Activated T-helper 1 cell treated with anti-CD3 and anti-CD28 coated beads, Interleukin-12 subunit alpha, Interleukin-12 subunit beta, Interleukin-2, Interleukin-4 antibody, amounts not matched to agents 30 ng/mL and 10 ng/mL and 1 ng/mL, durations not matched to agents 14 hours and 24 hours and 36 hours (primary cell): ENCODE measurements at places on chromosomes 11 and 22. TPM values are rescaled to one million over a fixed set of nuclear protein-coding genes. Genes with fewer than 3 reads are reported as not detected.

DNA sequence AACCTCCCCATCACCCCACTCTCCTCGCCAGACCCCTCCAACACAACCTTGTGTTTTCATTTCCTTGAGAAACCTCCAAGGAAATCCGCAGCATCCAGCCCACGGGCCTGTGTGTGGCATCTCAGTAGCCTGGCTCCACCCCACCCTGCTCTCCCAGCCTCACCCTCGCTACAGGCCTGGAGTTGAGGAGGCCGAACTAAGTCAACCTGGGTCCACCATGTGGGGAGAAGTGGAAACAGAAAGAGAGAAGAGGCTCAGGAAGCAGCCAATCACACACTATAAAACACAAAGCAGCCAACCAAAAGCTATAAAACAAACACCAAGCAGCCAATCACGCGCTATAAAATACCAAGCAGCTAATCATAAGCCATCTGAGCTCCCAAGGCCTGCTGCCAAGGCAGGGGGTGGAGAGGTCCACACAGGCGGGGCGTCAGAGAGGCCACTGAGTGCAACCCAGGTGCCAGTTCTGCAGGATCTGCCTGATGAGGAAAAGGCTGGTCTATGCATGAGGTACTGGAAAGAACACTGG lies 72.0 kb downstream of the MICAL3 start:
- no peak for DNase-seq

Gene SCN4B
- total RNA-seq, result 0.08 TPM in 1 of 2 replicates, not detected in the other

DNA sequence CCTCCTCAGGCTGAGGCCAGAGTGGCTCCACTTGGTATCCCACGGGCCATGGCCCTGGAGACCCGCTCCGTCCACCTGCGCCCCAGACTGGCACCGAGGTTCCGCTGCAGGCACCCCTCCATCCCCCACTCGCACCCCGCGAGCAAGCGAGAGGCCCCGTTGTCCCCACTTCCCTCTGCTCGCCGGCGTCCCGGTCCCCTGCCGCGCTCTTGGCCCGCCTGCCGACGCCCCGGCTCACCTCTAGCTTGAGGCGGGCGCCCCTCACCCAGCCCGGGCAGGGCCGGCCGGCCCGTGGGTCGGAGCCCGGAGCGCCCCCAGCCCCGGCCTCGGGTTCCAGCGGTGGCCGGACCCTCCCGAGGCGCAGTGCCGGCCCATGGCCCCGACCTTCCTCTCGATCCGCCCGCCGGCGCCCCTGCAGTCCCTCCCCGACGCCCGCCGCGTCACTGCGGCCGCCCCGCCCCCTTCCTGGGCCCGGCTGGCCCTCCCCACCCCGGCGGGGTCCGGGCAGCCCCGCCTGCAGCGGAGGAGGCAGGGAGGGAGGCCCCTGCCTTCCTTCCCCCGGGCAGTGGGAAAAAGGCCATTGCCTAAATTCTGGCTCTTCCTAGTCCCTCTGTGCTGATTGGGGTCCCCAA lies at the start of gene PITPNM1:
TSS of gene PITPNM1 (minus strand) at position 414 of the 632 bp plus-strand sequence. CDS start 1,183 bp downstream, outside the sequence.
- peak; percentile 76 for DNase-seq

Gene FADS1
- 92.3 and 97.7 TPM in 2 replicates for total RNA-seq

Gene RFPL2
- 0.26 and 0.42 TPM in 2 replicates for total RNA-seq

- DNase-seq, result no peak
Measured at GRCh38 chr11:28616160-28616965, 508.2 kb downstream of the METTL15 start.

GRCh38 chr11:78926633-78927338 lies 352.1 kb upstream of the NARS2 start:
- DNase-seq, result no peak

- DNase-seq, result no peak
Measured at GRCh38 chr11:19735157-19735908, 22.7 kb downstream of the NAV2 start.

Gene GRAP2
- 30.5 and 31.3 TPM in 2 replicates for total RNA-seq

DNA sequence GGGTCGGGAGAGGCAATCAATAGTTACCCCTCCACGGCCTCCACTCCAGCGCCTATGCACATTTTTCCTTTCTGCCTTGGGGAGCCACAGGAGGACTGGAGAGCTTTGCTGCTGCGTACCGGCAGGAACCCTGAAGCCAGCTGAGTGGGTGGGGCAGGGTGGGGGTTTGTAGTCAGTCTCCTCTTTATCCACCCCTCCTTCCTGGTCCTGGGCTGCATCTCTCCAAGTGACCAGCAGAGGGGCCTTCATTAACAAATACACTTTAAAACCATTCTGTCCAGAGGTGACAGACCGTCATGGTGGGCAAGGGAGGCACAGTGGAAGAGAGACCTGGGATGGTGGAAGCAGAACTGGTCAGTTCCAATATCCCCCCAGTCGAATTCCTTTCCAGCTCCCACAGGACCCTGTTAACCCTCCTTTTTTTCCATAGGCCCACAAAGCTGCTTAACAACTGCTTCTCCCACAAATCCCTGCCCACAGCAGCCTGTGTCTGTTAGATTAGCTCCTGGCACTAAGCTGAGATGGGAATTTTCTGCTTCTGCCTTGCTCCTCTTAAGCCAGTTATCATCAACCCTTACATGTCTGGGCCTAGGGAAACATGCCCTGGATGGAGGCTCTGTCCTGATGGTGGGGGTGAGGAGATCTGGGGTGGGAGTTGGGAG lies 3.9 kb upstream of the ABCG4 start:
- DNase-seq, result no peak

Gene NPAT
- 28.2 and 34.3 TPM in 2 replicates for total RNA-seq

Gene SLC43A3
- 181 and 184 TPM in 2 replicates for total RNA-seq

GRCh38 chr11:134524896-134525845 lies 113.1 kb upstream of the B3GAT1 start:
- DNase-seq, result no peak

GRCh38 chr11:93730108-93731107 lies 10.9 kb downstream of the TAF1D start:
- no peak for DNase-seq

Gene CASP1
- total RNA-seq, result 21.1 and 21.4 TPM in 2 replicates

Gene KLHL22
- total RNA-seq, result 18.8 and 21.9 TPM in 2 replicates

DNA sequence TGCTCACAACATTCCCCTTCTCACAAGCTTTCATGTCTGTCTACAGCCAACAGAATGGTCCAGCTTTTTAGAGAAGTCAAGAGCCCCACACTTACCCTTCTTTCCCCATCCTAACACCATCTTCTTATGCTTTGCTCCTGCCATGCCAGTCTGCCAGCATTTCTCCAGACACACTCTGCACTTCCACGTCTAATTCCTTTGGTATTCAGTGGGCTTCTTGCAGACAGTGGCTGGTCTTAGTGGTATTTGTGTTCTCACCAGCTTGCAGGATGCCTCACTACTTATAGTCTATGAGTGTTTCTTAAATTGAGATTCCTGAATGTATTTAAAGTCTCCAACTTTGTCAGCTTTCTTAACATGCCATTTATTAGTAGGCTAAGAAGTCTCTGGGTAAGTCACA lies 154.4 kb downstream of the BBOX1 start:
- no peak for DNase-seq

- no peak for DNase-seq
Measured at GRCh38 chr22:46801826-46802607, 39.6 kb downstream of the TBC1D22A start.

- no peak for DNase-seq
Measured at GRCh38 chr11:64291752-64292459, 804 bp downstream of the KCNK4 start.

DNA sequence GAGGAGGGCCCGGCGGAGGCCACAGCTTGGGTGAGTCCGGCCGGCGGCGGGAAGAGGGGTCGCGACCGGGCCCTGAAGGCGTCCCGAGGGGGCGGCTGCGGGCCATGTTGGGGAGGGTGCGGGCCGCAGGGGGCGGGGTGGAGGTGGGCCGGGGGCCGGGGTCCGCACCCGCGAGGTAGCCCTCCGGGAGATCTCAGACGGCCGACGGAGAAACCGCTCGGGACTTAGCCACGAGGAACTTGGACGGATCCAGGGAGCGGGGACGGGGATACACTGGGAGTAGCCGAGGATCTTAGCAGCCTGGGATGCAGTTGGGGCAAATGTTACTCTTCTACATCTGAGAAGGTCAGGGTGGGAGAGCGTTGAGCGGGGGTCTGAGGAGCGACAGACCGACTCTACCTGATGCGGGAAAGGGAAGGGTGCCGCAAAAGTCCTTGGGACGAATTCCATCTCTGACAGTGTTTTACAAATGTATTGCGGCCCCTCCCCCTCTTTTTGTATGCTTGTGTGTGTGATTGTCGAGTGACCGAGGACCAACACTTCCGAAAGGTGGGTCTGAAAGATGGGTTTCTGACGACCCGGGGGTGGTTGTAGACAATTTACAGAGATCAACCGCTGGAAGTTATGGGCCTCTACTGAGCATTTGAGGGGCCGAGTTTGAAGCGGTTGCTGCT lies 658 bp downstream of the STIP1 start:
- DNase-seq, result peak; percentile 34

- DNase-seq, result no peak
Measured at GRCh38 chr11:66233301-66233700, 35.1 kb upstream of the RAB1B start.

DNA sequence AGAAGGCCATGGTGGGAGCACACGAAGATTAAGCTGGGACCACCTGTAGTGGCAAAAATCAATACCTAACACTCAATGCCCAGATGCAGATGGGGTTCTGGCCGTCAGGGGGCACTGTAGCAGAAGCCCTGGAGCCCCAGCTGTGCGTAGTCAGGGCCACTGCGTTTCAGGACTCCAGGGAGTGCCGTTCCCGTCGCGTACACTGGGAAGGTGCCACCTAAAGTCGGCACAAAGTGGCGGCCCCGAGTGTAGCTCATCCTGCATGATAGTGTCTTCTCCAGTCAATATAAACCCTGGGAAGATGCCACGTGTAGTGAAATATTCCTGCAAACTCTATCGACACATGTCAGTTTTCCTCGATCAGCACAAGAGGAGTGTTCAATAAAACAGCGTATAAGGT lies 123.8 kb upstream of the NTM start:
- DNase-seq, result no peak

Gene ST14
- total RNA-seq, result not detected in 2 replicates

- DNase-seq, result no peak
Measured at GRCh38 chr11:114290503-114291235, 5.5 kb upstream of the NNMT start.

- DNase-seq, result no peak
Measured at GRCh38 chr11:69352166-69352565, 58.2 kb downstream of the MYEOV start.

DNA sequence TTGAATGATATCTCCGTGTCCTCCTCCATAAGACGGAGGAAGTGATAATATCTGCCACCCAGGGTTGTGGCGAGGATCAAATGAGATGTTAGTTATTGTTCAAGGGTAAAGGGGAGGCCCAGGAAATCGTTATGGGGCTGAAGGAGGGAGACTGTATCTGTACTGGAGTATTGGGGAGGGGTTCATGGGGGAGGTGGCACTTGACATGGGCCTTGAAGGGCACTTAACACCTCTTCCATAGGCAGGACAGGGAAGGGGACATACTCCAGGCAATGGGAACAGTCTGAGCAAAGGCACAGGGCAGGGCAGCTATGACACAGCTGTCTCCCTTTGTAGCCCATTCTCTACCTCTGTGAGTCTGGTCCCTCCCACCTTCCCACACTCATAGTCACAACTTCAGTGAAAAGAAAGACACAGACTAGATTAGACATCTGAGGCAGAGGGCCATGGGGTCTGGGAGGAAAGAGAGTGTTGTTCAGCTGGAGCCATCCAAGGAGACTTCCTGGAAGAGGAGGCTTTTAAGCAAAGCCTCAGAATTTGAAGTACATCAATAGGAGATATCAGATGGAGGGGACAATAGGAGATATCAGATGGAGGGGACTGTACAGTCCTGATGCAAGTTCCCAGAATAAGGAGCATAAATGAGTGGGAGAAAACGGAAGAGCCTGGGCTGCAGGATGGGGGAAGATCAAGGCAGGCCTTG lies 15.8 kb upstream of the DGKZ start:
- no peak for DNase-seq

GRCh38 chr11:129637983-129638776 lies 177.5 kb upstream of the TMEM45B start:
- no peak for DNase-seq

- no peak for DNase-seq
Measured at GRCh38 chr22:30982512-30982911, 13.4 kb downstream of the TUG1 start.

- no peak for DNase-seq
Measured at GRCh38 chr11:47130543-47130942, 46.1 kb downstream of the ARFGAP2 start.

- no peak for DNase-seq
Measured at GRCh38 chr11:62505440-62506091, 41.0 kb downstream of the AHNAK start.

Gene GSTT2B
- total RNA-seq, result 0.65 and 0.91 TPM in 2 replicates

Gene CCDC116
- 0.54 and 0.73 TPM in 2 replicates for total RNA-seq

GRCh38 chr11:57668434-57668782 lies 494 bp downstream of the ZDHHC5 start:
- DNase-seq, result no peak

GRCh38 chr11:106398502-106399075 lies 321.1 kb downstream of the AASDHPPT start:
- DNase-seq, result no peak

Gene RTCB
- 103 and 105 TPM in 2 replicates for total RNA-seq

Gene SLC6A5
- not detected in 2 replicates for total RNA-seq

GRCh38 chr11:35554491-35555437 lies 29.3 kb upstream of the PAMR1 start:
- no peak for DNase-seq

DNA sequence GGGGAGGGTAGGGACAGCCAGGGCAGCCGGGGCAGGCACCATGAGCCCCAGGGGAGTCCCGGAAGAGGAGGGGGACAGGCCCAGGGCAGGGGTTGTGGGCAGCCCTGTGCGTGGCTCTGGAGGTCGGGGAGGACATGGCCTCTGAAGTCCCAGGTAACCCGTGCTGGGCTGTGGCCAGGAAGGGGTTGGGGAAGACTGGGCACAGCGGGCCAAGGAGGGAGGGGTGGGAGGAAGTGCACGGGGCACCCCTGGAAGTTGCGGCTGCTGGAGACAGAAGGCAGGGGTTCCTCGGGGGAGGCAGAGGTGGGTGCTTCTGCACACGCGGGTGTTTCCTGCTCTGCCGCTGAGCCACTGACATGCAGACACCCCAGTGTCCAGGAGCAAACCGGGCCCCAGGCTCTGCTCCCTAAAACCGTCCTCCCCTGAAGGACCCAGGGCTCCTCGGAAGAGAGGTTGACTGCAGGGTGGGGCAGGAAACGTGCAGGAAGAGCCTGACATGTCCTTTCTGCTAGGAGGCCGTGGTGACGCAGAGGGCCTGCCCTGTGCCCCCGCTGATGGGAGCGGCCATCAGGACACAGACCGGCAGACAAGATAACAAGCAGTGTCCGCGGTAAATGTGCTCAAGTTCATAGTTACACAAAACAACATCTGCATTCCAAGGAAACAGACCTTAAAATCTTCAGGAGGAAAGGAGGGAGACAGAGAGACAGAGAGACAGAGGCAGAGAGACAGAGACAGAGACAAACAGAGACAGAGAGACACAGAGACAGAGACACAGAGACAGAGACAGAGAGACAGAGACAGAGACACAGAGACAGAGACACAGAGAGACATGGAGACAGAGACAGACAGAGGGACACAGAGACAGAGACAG lies 5.7 kb downstream of the TNNI2 start:
- peak; percentile 24 for DNase-seq

Gene FADD
- 47.9 and 51.8 TPM in 2 replicates for total RNA-seq
